ENCODE measurements at places on chromosomes 16 and 17. TPM values are rescaled to one million over a fixed set of nuclear protein-coding genes. Genes with fewer than 3 reads are reported as not detected.

DNA sequence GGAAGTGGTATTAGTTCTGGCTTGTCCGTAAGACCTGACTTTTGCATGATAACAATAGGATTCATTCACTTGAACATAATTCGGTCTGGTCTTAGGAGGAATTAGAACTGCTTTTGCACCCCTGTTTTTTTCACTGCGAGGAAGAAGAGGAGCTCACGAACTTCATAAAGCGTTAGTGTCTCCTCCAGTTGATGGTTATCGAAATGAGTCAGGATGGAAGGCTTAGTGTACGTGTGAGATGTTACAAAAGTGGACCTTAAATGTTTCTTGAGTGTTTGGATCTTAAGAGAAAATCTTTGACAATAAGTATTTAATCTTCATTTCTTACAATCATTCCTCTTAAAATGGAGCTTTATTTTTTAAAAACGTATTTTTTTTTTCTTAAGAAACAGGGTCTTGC is 52.8 kb downstream of the USP10 start:
- no peak for DNase-seq

DNA sequence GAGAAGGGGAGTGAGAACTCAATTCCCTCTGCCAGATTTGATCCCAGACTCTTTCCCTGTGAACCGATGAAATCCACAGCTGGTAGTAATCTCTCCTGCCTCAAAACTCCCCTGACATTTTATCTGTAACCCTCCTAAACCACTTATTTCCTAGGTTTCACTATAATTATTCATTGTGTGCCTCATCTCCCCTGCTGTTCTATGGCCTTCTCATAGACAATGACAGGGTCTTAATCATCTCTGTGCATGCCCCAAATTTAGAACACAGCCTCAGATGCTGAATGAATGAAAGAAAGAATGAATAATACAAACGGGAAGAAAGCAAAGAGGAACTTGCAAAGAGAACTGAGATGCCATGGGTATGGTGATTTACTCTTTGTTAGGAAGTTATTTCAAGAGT is 451.1 kb downstream of the HS3ST3B1 start:
- no peak for DNase-seq

GRCh38 chr16:75997606-75998005 is 271.3 kb upstream of the CPHXL start:
- DNase-seq, result no peak

DNA sequence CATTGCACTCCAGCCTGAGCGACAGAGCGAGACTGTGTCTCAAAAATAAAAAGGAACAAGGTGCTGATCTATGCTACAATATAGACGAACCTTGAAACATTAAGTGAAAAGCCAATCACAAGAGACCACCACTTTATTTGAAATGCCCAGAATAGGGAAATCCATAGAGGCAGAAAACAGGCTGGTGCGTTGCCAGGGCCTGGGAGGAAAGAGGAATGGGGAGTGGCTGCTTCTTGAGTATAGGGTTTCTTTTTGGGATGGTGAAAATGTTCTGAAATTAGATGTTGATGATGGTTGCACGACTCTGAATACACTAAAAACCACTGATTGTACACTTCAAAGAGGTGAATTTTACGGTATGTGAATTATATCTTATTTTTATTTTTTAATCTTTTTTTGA is 20.3 kb upstream of the GLIS2 start:
- DNase-seq, result no peak

DNA sequence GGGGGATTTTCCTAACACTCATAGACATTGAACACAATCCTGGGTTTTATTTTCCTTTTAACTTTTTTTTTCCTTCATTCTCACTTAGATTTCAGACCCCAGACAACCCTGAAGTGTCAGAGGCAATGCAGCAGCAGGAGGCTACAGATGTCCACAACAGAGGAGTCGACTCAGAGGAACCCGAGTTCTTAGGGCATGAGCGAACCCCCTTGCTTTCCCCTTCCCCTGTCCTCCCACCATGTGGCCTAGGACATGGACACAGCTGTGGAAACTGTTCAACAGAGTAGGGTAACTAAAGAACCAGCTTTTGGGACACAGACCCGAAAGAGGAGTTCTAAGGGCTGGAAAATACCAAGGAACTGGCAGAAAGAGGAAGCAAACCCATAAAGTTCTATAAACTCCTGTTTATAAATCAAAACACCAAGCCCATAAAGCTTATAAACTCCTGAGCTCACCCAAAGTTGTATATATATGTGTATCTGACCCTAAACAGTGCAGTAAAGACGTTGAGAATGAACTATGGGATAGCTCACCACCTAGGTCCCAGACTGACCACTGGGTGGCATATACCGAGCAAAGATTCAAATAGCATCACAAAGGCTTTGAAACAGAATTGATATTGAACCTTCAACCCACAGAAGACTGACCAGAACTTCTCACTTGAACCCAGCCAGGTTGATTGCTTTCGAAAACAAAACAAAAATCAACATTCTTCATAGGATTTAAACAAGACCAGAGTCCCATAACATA is 33.9 kb downstream of the CMTM4 start:
- no peak for DNase-seq

GRCh38 chr17:7655541-7655840 is 4.8 kb downstream of the ATP1B2 start:
- no peak for DNase-seq

Gene TBC1D3
- not detected for polyA plus RNA-seq

GRCh38 chr17:21163101-21163500 is 36.3 kb downstream of the DHRS7B start:
- no peak for DNase-seq

DNA sequence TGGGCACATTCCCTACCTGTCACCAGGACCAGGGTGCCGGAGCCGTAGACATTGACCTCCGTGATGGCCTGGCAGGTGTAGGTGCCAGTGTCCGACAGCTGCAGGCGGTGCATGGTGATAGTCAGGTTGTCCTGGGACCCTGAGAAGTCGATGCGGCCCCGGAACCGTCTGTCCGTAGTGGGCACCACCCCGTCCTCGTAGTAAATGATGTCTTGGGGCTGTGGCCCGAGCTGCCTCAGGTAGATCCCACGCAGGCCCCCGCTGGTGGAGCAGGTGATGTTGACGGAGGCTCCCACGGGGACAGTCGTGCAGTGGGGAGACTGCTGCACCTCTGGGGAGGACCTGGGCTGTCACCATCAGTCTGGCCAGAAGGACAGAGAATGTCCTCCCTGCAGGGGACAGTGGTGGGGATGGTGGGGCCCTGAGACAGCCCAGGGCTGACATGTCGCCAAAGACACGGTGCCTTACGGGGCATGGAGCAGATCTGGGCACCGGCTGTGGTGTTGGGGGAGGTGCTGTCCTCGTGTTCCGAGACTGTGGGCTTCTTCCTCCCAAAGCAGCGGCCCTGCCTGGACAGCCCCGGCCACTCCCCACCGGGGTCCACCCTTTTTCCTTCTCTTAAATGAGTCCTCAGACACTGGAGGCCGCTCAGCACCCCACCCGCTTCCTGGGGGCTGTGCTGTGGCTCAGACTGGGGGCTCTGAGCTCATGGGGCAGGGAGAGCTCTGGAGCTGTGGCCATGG is 586 bp downstream of the CD7 start:
- no peak for DNase-seq

Gene CHRNE
- 1.1 TPM for polyA plus RNA-seq

GRCh38 chr17:74215342-74215727 is 2.0 kb downstream of the TTYH2 start:
- no peak for DNase-seq

GRCh38 chr16:77993111-77993985 is 29.0 kb upstream of the CLEC3A start:
- no peak for DNase-seq

DNA sequence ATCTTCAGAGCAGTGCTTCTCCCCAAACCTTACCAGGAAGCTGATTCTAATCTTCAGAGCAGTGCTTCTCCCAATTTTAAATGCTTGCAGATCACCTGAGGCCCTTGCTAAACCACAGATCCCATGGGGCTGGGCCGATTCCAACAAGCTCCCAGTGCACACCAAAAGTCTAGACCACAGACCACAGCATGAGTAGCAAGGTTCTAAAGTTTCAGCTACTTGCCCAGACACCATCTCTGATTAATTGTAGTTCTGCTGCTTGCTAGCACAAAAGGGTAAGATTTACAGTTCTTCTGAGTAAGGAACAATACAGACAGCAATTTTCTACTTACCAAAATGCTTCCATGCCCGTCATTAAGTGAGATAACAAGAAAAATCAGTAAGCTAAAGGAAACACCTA is 12.2 kb downstream of the CLEC3A start:
- no peak for DNase-seq

- DNase-seq, result no peak
These were observed 28.7 kb upstream of the C16orf95 start for GRCh38 chr16:87345726-87346424.

- DNase-seq, result no peak
These were observed 244.1 kb upstream of the MAF start for GRCh38 chr16:79844603-79845002.

GRCh38 chr16:75250089-75250808 is 1.2 kb downstream of the BCAR1 start:
- no peak for DNase-seq

GRCh38 chr16:4803401-4803844 is 990 bp upstream of the ROGDI start:
- DNase-seq, result no peak

DNA sequence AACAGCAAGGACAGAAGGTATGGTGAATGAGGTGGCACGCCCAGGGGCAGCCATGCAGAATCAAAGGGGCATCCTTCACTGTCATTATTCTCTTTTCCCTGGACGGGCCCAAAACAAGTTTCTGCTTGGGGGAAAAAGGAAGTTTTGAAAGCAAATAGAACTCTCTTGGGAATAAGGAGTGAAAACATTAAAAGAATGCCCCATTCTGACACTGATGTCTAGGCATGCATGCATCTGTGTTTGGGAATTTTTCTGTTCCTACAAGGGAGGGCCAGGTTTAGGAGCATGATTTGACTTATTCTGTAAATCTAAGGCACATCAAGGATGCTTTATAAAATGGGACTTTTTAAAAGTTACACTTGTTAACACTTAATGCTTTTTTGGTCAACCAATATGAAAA is 34.3 kb upstream of the SLC12A3 start:
- DNase-seq, result no peak

DNA sequence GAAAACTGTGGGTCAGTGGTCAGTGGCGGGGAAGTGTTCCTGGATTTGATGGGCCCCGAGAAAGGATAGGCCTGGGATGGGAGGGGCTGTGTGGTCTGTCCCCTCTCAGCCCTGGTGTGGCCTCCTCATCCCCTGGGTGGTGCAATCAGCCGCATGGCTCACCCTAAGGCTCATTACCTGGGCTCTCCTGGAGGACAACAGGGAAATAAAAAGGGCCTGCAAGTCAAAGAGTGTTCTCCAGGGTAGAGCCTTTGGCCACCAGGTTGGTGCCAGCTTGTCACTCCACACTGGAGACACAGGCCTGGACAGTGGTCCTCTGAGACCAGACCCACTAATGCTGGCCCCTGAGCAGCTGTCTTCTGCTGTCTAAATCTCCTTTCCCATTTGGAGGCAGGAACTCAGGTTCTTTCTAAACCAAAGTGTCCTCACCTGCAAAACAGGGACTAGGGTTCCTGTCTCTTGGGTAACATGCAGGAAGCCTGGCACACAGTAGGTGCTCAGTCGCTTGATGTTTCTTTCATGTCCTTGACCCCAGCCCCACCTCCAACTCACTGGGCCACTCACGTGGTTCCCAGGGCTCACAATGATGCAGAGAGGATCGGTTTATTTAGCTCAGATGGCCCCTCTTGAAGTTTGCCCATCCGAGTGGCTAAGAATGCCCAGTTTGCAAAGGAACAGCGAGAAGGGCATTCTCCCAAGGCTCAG is 2.4 kb downstream of the NDRG4 start:
- no peak for DNase-seq

DNA sequence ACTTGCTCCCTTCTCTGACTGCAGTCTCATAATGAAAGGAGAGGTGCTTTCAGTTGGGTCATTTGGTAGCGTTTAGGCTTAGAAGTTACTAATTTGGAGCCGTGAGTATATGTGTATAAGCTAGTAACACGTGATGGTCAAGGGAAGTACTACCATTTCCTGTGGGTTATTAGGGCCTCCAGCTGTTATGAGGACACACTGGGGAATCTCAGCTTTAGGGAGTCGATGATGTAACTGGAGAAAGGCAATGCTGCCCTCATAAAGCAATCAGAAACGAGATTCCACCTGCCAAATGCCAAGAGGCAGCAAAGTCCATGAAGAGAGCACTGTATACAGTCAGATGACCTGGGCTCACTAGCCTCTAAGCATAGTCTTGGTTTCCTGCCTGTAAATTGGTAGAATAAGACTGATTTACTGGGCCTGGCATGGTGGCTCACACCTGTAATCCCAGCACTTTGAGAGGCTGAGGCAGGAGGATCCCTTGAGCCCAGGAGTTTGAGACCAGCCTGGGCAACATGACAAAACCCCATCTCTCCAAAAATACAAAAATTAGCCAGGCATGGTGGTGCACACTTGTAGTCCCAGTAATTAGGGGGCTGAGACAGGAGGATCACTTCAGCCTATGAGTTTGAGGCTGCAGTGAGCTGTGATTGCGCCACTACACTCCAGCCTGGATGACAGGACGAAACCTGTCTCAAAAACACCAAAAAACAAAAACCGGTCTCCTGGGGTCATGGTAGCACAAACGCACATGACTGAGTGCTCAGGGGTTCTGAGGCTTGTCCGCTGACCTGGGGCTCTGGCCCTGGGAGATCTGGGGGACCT is 53.0 kb downstream of the SF3B3 start:
- no peak for DNase-seq

GRCh38 chr17:57881143-57881542 is 31.3 kb upstream of the MRPS23 start:
- DNase-seq, result no peak

DNA sequence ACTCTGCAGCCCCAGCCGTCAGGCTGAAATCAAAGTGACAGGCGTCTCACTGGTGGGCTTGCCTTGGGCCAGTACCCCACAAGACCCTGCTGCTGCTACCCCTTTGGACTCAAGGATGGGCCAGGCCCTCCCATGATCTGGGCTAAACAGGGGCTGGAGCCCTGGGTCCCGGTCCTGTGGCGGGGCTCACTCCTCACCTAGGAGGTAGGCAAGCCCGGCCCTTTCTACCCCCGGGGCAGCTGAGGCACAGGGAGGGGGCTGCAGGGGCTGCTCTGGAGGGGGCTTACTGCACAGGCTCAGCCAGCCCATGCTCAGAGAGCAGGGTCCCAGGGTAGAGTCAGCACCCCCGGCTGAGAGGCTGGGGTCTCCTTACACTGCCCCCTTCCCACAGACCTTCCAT is 23.6 kb downstream of the KATNB1 start:
- DNase-seq, result no peak

GRCh38 chr16:89845417-89845816 is 17.1 kb downstream of the SPIRE2 start:
- DNase-seq, result no peak

Gene RNF222
- 0.11 TPM for polyA plus RNA-seq

DNA sequence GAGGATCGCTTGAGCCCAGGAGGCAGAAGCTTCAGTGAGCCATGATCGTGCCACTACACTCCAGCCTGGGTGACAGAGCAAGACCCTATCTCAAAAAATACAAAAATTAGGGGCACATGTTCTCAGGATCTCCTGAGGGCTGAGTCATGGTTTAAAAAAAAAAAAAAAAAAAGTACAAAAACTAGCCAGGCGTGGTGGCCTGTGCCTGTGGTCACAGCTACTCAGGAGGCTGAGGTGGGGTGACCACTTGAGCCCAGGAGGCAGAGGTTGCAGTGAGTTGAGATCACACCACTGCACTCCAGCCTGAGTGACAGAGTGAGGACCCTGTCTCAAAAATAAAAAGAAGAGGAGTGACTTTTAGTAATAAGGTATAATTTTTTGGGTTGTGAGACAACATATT is 16.9 kb downstream of the BLMH start:
- DNase-seq, result no peak

Measured in right renal pelvis (tissue), 4 donors.